Activated T-helper 1 cell treated with anti-CD3 and anti-CD28 coated beads, Interleukin-12 subunit alpha, Interleukin-12 subunit beta, Interleukin-2, Interleukin-4 antibody, amounts not matched to agents 30 ng/mL and 10 ng/mL and 1 ng/mL, durations not matched to agents 14 hours and 24 hours and 36 hours (primary cell): ENCODE measurements at places on chromosomes 1 and 21.

DNA sequence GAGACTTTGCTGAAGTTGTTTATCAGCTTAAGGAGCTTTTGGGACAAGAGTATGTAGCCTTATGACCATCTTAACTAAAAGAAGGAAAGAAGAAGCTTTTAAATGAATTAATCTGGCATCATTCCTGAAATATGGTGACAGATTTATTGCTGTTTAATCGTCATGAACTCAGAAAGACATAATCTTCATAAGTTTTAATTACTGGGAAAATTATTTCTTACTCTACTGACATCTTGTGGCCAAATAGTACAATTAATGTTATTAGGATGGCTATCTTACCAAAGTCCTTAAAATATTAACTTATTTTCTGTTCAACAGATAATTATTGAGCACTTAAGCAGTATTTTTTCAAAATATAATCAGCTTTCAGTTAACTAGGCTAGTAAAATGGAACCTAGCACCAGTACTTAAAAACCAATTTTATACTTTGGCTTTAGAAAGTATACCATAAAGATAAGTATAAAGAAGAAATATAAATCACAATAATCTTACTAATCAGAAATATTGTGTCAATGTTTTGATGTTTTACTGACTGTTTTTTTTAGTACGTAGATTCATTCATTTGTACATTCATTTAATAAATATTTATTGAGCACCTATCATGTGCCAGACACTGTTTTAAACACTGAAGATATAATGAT, 34.7 kb upstream of the GPR25 start:
- no peak for DNase-seq

- no peak for DNase-seq
Measured at GRCh38 chr1:158329733-158330132, 1.6 kb downstream of the CD1B start.

DNA sequence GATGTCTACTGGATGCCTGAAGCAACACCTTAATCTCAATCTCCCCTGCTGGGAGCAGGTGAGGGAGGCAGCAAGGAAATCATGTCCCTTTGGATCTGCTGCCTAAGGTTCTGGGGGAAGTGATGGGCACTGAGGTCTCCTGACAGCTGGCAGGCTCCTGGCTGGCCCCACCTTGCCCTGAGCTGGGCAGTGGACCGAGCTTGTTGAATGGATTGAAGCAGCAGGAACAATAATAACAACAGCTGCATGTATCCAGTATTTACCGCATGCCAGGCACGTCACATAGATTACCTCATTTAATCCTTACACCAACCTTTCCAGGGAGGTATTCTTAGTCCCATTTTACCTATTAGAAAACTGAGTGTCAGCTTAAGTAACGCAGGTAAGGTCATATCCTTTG, 133.9 kb downstream of the PLXNA2 start:
- no peak for DNase-seq

DNA sequence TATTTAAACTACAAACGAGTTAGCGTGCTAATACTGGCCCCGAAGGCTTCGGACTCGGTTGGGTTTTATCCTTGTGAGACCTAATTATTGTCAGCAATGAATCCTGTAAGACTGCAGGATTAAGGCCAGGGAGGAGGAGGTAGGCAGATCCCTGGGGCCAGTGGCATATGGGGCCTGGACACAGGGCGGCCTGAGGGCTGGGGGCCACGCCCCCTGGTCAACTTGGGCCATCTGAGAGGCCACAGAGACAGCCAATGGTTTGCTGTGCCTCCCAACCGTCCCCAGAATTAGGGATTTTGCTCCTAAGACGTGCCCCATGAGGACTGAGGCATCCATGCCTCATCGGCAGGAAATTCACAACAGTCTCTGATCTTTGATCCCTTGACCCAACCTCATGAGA, 31.1 kb upstream of the DISP3 start:
- DNase-seq, result no peak

DNA sequence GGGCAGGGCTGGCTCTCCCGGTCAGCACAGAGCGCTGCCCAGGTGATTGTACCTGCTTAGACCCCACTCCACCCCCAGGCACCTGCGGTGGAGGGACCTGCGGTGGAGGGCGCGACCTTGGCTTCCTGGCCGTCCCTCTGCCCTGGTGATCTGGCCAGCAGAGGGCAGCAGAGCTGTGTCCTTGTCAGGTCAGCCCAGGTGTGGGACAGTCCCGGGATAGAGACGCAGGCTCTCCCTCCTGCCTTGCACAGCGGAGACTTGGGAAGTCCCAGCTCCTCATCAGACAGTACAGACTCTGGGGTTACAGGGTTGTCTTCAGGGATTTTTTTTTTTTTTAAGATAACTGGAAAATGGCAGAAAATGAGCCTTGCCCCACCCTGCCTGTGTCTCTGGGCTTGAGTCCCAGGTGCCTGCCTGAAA, 10.0 kb downstream of the SLX9 start:
- peak; percentile 65 for DNase-seq

DNA sequence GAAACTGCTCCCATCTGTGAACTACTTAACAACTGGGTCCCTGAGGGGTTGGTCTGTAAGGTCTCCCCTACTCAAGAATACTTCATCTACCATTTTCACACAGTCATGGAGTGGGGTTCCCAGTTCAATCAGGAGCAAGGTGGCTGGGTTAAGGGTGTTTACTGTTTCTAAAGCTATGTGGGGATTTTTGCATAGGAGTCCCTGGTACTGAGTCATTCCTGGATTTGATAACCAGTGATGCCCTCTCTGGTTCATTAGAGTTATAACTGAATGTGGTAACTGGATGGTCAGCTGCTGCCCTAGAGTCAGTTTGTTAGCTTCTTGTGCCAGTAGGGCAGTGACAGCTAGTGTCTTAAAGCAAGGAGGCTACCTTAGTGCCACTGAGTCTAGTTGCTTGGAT, 29.4 kb upstream of the KCNJ15 start:
- no peak for DNase-seq

DNA sequence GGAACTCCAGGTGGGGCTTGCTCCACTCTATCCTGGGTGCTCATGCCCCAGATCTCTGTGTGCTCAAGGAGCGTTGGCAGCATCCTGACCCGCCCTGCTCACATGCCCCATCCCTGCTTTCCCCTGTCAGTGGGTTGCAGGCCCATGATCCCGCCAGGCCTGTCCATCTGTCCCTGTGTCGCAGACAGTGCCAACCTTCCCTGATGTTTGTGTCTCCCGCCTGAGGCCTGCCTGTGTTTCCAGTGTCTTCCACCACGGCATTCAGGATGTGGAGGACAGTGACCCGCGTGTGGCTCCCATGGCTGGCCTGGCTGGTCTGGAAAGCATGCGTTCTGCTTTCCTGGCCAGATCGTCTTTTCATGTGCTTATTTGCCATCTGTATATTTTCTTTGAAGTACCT, 82.9 kb downstream of the PCBP3 start:
- DNase-seq, result no peak

GRCh38 chr1:24282491-24282890, 36.7 kb upstream of the GRHL3 start:
- DNase-seq, result no peak

GRCh38 chr1:182702826-182703524, 18.6 kb upstream of the RGS8 start:
- DNase-seq, result no peak

DNA sequence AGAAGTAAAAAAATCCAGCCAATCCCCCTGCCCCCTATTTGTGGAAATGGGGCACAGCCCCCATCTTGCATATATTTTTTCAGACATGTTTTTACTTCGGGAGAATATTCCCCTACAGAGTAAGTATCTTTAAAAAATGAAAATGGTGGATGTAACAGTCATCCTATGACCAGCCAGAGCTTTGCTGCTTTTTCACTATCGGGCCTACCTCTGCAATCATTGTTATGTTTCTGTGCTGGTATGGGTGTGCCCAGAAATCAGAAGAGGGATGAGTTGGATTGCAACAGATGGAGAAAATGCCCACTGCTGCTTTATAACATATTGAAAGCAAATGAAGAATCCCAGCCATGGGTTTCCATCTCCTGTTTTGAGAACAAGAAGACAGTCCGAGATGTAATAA, 2.9 kb downstream of the CD247 start:
- DNase-seq, result no peak
